ENCODE measurements at places on chromosomes 4 and X.

DNA sequence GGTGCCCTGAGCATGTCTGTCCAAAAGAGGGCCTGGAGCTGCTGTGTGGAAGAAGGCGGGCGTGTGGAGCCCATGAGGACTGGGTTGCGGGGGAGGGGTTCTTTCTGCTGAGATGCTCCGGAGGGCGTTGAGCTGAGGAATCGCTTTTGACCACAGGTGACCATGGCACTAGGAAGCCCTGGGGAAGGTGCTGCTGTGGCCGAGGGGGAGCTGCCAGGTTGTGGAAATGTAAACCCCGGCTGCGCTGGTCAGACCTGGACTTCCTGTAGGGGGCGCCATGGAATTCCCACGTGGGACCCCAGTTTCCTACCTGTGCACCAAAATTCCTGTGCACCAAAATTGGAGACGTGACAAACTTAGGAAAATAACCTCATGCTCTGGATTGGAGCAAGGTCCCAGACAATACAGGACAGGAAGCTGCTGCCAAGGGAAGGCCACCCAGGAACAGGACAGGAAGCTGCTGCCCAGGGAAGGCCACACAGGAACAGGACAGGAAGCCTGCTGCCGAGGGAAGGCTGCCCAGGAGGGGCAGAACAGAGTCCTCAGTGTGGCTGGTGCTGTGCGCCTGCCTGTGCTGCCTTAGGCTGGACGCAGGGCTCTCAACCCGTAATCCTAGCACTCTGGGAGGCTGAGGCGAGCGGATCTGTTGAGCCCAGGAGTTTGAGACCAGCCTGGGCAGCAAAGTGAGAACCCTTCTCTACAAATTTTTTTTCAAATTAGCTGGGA lies 28.4 kb upstream of the UVSSA start:
- no peak for DNase-seq

DNA sequence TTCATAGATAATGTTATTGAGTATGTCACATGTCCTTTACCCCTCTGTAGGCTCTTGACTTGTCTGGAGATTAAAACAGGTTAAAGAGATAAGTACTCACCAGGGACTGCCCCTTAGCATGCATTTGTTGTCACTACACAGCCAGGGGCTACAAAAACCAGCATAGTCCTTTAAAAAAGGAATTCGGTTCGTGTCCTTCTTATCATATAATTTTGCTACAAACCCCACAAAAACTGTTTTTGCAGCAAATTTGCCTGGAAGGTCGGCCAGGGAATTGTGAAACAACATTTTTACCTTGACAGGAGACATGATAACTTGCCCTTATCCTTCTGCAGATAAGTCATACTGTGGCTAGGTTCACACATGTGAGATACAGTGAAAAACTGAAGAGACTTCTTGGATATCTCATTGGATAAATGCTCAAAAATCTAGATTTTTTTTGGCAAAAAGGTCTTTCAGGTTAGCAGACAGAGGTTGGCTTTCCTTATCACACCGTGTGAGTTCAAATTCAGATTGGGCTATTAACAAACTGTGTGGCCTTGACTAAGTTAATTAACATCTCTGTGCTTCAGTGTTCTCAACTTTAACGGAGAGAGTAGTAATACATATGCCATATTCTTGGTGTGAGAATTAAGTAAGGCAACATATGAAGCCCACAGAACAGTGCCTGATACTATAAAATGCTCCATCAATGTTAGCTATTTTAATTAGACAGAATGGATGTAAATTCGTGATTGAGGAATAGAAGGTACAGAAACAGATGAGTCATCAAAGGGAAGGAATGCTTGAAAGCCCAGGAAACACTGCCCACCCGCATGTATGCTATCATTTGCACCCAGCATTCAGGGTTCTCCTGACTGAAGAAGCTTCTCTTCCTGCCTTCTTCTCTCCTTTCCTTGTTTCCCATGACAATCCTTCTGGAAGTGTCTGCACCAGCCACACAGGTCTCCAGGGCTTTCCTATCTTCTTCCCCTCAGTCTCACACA lies 30.0 kb downstream of the FAM9C start:
- no peak for DNase-seq

- DNase-seq: no peak
Observed at GRCh38 chrX:136866337-136867095, 14.0 kb downstream of the RBMX start.

DNA sequence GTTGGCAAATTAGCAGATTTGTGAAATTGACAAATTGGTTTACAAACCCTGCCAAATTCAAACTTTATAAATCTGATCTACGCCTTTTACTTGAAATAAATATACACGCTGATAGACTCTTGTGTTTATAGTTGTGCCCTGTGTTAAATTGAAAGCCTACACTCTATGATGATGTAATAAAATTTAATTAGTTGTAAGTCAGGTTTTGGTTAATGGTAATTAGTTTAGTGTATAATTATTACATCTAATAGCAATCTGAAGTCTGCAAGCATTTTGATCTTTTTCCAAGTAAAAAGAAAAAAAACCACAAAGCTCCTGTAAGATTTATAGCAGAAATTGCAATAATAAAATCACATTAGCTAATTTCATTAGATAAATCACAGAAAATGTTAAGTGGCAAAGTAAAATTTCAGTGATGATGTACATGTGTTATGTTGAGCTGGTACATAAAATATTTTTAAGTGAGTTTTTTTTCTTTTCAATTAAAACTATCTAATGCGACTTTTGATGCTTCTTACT lies 72.7 kb upstream of the TENM3 start:
- no peak for DNase-seq

- DNase-seq: no peak
Observed at GRCh38 chr4:110532901-110533589, 57.1 kb downstream of the ENPEP start.

GRCh38 chrX:119672426-119672825 lies 20.5 kb downstream of the SEPTIN6 start:
- DNase-seq: no peak

GRCh38 chr4:3526456-3526855 lies 5.8 kb downstream of the LRPAP1 start:
- DNase-seq: no peak

DNA sequence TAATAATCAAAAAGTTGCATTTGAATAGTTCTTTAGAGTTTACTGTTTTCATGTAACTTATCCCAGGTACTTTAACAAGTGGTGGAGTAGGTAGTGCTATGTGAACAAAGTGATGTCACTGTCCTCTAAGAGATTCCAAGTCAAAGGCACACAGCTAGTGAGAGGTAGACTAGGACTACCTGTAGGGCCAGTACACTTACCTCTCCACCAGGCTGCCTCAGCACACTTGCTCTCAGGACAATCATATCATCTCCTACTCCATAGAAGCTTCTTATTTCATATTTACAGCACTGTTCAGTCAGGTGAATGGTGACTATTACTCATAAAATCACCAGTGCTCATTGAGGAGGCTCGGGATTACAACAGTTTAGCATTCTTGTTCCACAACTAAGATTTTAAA lies 173.0 kb upstream of the EMCN start:
- DNase-seq: no peak

DNA sequence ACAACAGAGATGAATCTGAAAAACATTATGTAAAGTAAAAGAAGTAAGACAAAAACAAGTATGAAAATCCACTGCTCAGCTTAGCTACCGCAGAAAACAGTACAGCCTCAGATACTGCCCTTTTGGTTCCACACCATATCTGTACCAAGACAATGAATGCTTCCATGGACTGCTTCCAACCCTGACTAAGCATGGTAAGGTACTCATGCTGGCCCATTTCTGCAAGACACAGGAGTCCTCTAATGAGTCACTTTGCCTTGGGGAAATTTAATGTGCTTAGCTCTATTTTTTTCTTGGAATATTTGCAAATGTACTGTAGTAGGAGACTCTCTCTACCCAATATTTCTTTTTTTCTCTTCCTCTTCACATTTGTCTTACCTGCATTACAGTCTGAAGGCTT lies 931.7 kb upstream of the HS3ST1 start:
- no peak for DNase-seq

- no peak for DNase-seq
Observed at GRCh38 chr4:6620296-6620695, 20.2 kb upstream of the MRFAP1 start.

DNA sequence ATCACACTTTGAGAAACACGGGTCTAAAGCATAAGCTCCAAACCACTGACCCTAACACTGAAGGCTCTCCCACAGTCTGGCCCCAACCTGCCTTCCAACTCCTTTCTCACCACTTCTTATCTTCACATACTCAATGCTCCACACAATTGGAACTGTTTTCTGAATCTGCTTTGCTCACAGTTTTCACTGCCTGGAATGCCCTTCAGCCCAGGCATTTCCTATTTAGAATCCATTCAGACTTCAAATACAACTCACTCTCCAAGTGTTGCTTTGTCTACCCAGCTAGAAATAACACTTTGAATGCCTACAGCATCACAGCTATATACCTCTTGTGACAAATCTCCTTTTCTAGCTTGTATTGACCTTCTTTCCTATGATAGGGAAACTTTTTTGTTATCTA lies 10.2 kb downstream of the OTUD4 start:
- DNase-seq: no peak

DNA sequence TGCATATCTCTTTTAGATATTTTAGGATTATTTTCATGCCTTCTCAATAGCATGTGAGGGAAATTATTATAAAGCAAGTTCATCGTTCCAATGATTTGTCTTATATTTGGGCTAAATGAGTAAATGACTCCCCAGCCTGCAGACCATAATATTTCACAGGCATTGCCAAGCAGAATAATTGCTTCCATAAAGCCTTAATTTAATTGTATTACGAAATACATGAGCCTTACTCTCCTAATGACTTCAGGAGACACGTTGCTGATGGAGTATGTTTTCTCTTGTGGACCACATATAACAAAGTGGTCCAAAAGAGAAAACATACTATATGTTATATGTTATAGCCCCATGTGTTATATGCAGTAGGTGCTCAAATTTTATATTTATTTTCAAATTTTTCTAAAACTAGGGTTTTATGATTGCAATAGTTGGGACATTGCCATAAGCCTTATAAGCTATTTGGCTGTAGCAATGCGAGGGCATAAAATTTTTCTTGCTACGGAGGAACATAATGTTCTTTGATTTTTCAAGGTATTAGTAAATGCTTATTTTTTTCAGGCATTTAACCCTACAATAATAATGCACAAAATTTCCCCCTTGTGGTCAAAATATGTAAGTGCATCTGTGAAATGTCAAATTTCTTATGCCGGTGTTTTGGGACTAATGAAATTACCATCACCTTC lies 26.2 kb upstream of the TMPRSS11D start:
- DNase-seq: no peak

DNA sequence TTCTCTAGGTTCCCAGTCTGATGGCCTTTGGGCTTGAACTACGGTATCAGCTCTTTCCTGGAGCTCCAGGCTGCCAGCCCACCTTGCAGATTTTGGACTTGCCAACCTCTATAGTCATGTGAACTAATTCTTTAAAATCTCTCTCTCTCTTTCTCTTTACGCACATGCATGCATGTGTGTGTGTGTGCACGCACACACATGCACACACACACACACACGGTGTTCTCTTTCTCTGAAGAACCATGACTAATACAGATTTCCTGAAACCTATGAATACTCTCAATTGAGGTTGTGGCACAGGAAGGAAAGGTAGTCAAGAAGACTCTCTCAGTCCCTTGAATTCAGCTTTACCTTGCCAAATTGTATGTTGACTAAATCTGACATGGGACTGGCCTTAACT lies 6.2 kb upstream of the ZCCHC13 start:
- DNase-seq: no peak

DNA sequence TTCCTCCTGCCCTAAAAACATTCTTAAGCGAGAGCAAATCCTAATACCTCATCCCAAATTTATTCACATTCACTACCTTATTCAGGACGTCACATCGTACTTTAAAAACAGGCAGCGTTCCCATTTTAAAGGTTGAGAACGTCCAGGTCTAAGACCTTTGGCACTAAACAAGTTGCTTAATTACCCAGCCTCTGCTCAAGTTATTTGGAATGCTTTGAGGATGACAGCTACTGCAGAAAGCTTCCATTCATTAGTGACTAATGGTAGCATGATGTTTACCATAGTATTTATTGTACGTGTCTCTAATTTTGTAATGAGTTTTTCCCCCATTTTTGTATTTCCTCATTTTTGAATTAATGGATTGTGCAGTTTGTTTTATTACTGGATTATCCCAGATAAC lies 1.5 kb downstream of the USP38 start:
- DNase-seq: no peak

DNA sequence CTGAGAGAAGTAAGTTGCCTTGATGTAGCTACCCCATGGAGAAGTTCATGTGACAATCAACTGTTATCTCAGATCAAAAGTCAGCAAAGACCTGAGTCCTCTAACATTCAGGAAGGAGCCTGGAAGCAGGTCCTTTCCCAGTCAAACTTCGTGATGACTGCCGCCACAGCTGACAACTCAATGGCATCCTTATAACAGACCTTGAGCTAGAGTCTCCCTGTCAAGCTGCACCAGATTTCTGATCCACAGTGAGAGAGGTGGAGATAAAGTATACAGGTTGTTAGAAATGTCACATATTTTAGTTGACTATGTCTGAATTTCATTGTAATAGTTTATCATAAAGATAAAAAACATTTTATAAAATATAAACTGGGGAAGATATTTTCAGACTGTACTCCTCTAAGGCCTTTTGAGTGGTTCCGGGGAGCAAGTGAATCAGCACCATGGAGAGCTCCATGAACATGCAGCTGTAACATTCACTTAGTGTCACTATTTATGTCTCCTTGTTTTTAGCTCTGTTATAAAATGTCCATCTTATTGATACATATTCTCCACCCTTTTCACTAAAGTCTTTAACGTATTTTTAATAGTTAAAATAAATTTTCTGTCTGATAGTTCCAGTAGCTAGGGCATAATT lies 1653.5 kb upstream of the AGA start:
- DNase-seq: no peak

GRCh38 chr4:85656759-85657505 lies 182.0 kb downstream of the ARHGAP24 start:
- no peak for DNase-seq

- no peak for DNase-seq
Observed at GRCh38 chr4:3367866-3368265, 73.9 kb upstream of the HGFAC start.

GRCh38 chrX:22276781-22277180 lies 4.1 kb downstream of the CBLL2 start:
- DNase-seq: no peak

DNA sequence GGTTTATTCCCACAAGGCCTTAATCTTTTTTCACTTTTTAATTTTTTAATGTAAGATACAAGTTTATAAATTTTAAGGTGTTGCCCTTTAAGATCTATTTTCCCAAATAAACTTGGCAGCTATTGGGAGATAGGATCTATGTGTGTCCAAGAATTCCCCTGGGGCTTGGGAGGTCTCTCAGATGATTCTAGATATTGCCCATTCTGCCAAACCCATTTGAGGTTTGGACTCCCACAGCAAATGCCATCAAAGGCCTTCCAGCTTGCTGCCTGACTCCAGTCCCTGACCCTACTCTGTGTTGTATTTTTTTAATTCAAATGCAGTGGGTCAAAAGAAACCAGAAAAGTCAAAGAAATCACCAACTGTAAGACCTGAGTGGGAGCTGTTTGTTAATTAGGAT lies 120.0 kb upstream of the CHRDL1 start:
- no peak for DNase-seq

DNA sequence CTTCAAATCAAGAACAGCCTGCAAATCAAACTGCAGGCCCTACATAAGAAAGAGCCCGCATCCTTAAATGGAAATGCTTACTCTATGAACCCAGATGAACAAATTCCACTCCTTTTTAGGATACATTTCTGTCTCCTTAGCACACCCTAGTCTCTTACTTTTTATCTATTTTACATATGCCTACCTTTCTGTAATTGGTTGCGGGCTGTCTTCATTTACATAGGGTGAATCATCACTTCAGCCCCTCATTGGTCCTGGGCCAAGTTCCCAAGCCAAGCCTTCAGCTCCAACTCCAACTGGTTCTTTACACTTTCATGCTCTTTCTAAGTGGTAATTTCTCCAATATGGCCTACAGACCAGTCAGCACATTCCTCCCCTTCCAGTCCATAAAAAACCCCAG lies 219.3 kb downstream of the TRAM1L1 start:
- no peak for DNase-seq

Data from stimulated activated CD4-positive, alpha-beta T cell treated with anti-CD3 and anti-CD28 coated beads, Interleukin-15, amount 100 ng/mL, for 1 hour (primary cell).